ENCODE measurements at places on chromosomes 2 and 18.
A peak's percentile ranks its signal among the peaks of the same experiment; 100 is the strongest.

DNA sequence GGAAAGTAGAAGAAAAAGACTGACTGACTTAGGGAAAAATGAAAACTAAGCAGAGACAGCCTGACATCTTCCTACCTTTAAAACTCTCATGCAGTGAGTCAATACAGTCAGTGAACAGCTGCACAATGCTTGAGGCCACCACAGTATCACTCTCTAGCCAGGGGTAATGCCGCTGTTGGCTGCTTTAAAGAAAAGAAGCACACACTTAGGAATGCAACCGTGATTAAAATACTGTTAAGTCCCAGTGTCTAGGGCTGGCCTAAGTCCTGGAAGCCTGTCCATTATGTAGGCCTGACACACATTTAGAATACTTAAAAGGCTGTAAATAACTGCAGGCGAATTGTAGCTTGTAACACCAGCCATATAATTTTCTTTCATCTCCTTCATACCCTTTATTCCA lies 50.7 kb downstream of the SIGLEC15 start:
- DNase-seq, result no peak

GRCh38 chr2:205364261-205364660 lies 318.0 kb upstream of the NRP2 start:
- DNase-seq, result no peak

GRCh38 chr18:48573632-48574283 lies 34.9 kb downstream of the CTIF start:
- peak; percentile 62 for DNase-seq

- no peak for DNase-seq
These were observed 195.9 kb upstream of the HS6ST1 start for GRCh38 chr2:128514555-128514955.

- DNase-seq, result no peak
These were observed 7.8 kb upstream of the ARHGAP25 start for GRCh38 chr2:68726608-68727367.

DNA sequence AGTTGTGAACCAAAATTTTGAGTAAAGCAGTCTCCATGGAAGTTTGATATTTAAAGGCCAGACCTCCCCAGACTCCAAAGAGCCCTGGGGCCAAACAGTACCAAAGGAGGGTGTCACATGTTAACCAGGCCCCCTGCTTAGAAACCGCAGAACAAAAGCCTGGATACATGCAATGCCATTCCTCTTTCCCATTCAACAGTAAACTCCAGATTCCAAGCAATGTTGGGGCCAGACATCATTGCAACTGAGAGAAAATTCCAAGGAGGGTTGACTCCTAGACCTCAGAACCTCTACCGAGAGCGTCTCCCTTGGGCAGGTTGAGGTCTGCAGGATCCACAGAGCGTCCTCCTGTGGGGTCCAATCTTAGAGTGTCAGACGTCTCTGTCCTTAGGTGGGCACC lies 404.4 kb upstream of the SYT4 start:
- DNase-seq, result no peak

GRCh38 chr2:24551016-24551415 lies 60.0 kb downstream of the NCOA1 start:
- no peak for DNase-seq

DNA sequence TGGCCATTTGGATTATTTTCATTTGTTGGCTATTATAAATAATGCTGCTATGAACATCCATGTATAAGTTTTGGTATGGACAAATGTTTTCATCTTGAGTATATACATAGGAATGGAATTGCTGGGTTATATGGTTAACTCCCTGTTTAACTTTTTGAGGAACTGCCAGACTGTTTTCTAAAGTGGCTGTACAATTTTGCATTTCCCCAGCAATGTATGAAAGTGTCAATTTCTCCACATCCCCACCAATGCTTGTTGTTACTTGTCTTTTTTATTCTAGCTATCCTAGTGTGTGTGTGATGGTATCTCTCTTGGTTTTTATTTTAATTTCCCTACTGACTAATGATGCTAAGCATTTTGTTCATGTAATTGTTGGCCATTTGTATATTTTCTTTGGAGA lies 90.6 kb upstream of the CYP26B1 start:
- DNase-seq, result no peak

GRCh38 chr2:46241344-46241743 lies 55.9 kb upstream of the EPAS1 start:
- no peak for DNase-seq

- no peak for DNase-seq
These were observed 335.0 kb upstream of the TRIB2 start for GRCh38 chr2:12381543-12382325.

- DNase-seq, result no peak
These were observed 158.1 kb upstream of the CHAC2 start for GRCh38 chr2:53609551-53609950.

- DNase-seq, result peak; percentile 88
These were observed 1.3 kb downstream of the BCL2 start for GRCh38 chr18:63317982-63318888.

GRCh38 chr18:8462651-8463185 lies 146.5 kb upstream of the RAB12 start:
- no peak for DNase-seq

DNA sequence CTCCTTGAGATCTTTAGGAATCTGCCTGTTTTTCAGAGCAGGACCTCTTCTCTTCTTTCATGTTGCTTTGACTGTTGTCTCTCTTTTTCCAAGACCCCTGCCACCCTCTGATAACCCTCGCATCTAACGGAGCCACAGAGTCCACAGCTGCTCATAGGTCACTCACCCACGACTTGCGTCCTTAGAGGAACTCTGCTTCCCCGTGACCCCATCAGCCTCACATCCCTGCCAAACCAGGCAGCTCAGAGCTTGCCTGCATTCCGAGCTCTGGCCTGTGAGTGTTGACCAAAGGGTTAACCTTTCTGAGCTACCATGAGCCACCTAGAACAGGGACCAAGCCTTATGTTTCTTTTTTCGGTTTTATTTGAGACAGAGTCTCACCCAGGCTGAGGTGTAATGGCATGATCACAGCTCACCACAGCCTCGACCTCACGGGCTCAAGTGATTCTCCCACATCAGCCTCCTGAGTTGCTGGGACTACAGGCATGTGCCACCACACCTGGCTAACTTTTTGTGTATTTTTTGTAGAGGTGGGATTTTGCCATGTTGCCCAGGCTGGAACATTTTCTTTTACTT lies 36.4 kb downstream of the CABLES1 start:
- no peak for DNase-seq

DNA sequence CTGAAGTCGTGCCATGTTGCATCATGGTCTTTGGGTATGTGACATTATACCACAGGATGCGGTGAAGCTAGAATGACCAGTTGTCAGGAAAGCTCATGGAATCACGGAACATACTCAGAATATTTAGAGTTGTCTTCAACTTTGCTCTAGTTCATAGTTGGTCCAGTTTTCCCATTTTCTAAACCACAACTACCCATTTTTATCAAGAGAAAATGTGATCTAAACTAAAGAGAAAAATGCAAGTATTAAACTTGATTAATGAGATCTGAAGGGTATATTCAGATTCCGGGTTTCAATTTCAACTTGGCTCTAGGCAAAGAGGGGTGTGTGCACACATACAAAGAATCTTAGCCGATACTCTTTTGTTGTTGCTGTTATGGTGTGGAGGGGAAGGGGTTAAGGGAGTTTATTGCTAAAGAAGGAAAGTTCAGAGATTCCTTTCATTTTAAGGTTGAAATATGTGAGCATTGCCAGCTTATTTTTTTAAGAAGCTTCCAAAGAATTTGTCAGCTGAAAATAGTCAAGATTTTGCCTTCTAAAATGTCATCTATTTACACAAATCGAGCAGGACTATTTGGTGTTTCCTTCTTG lies 516.6 kb upstream of the ZEB2 start:
- DNase-seq, result no peak

- no peak for DNase-seq
These were observed 690.9 kb upstream of the TMEFF2 start for GRCh38 chr2:192885569-192886160.

DNA sequence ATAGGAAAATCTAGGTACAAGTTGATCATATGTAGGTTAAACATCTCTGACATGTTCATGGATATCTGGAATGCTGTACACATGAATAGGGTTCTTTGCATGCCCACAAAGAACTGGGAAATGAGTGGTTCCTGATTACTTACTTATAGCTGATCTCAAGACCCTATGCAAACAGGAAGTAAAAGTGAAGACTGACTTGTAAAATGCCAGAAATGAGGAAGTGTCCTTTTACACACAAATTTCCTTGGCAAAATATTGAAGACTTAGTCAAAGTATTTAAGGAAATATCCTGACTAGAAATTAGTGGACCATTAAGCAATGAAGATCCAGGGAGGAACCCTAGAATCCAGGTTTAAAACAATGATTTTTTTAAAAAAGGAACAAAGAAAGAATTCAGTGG lies 203.7 kb upstream of the DLGAP1 start:
- no peak for DNase-seq

GRCh38 chr2:54465143-54465542 lies 9.0 kb downstream of the SPTBN1 start:
- no peak for DNase-seq

DNA sequence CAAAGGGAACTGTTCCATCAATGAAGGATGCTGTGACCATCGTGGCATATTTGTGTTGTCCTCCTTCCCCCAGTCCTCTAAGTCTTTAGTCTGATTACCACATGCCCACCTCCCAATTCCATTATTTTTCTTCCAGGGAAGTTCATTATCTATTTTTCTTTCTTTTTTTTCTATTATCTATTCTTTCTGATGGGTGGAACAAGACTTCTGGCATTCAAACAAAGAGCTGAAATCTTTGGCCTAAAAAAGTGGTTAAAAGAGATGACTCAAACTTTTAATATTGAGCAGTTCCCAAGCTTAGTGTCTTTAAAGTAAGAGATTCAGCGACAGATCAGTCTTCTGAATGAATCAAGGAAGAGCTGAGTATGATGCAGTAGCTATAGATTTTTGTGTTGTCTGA lies 66.6 kb downstream of the DIS3L2 start:
- no peak for DNase-seq

DNA sequence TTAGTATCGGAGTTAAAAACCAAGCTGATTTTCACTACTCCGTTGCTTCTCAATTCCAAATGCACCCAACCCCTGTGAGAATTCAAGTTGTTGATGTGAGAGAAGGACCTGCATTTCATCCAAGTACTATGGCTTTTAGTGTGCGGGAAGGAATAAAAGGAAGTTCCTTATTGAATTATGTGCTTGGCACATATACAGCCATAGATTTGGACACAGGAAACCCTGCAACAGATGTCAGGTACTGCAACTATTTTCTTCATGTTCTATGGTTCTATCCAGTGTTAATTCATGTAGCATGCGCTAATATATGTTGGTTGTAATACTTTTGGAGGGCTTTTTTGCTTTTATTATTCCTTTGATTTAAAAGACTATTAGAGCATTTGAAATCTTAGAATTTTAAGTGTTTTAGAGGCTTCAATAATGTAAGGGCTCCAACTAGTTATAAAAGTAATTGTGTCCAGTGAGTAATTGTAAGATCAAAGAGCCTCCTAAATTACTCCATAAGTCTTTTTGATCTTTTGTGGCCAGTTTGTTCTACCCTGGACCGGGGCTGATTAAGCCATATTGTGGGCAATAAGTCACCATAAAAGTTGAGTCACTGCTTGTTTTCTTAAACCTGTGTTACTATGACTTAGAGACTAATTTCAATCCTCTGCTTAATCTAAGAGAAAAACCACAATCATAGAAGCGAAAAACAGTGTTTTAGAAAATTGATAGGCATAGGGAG lies 22.9 kb downstream of the DSG4 start:
- DNase-seq, result no peak

DNA sequence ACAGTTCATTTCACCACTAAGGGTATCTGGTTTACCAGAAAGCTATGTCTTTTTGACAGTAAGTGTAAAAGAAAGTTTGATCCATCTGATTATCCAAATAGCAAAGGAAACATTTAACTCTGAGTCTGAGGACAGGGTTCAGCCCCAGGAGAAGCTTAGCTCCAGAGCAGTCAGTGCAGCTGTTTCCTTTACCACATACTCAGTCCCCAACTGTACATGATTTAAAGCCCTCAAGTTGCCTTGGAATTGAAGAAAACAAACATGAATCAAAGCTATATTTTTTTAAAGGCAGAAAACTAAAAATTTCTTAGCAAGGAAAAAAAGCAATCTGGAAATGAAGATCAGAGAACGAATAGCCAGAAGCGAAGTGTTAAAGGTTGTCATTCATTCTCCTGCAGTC lies 746.0 kb downstream of the METTL4 start:
- DNase-seq, result no peak

DNA sequence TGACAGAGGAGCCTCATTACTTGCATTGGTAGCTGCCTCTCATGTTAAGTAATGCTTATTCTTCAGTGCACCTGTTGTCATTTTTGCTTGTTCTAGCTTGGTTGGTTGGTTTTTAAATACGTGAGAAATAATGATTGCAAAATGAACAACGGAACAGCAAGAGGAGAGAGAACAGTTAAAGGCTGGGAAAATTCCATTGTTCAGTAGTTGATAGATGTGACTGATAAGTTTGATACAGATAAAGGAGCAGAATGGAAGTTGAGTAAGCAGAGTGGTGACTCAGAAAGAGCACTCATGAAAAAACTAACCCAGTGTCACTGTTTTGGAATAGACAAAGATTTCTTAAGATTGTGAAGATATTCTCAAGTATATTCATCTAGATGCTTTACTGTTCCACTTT lies 50.5 kb downstream of the MTA3 start:
- no peak for DNase-seq

- no peak for DNase-seq
These were observed 16.9 kb upstream of the CYRIA start for GRCh38 chr2:16682431-16683118.

DNA sequence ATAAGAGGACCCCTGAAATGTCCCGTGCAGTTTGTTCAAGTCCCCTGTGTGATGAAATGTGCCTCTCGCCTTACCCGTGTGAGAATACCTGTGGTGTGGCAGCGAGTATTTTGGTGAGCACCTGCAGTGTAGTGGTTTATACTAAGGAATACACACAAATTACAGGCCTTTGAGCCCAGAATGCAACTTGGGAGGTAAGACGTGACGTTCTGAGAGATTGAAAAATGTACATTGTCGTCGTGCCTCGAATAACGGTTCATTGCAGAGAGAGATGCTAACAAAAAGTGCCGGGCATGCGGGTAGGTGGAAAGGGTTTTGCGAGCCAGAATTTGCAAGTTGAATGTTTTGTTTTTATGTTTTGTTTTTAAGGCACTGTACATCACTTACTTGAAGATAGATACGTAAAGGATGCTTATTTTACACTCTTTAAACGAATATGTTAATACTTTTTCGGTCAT lies 867 bp downstream of the RBBP8 start:
- DNase-seq, result no peak

DNA sequence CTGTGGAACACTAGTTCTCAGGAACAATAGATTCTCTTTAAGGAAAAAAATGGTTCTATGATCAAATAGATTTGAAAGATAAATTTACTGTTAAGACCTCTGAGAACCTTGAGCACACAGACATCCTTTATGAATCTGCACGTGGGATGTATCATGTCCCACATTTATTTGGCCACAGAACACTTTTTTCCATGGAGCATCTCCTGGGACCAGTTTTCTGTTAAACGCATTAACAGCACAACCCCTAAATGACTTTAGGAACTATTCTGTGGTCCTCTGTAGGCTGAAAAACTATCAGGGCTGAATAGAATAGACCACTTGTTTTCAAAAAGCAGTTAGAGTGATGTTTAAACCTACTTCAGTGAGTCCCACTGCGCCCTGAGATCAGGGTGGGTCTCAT lies 132.2 kb upstream of the PID1 start:
- DNase-seq, result no peak

- DNase-seq, result peak; percentile 83
These were observed 258.3 kb downstream of the SS18 start for GRCh38 chr18:25832001-25832604.

GRCh38 chr2:79065201-79065600 lies 22.6 kb downstream of the REG1B start:
- DNase-seq, result no peak

GRCh38 chr2:69734035-69734611 lies 7.8 kb upstream of the ANXA4 start:
- DNase-seq, result no peak

- DNase-seq, result no peak
These were observed 396.9 kb upstream of the NXPH2 start for GRCh38 chr2:139177041-139177440.

Data from H1 (cell line).